Activated CD4-positive, CD25-positive, alpha-beta regulatory T cell treated with anti-CD3 and anti-CD28 coated beads, Interleukin-2, amount 50 U/mL, for 24 hours (primary cell): ENCODE measurements at places on chromosomes 2 and 18.

- no peak for ATAC-seq
Observed at GRCh38 chr2:127807678-127808353, 3.2 kb downstream of the WDR33 start.

DNA sequence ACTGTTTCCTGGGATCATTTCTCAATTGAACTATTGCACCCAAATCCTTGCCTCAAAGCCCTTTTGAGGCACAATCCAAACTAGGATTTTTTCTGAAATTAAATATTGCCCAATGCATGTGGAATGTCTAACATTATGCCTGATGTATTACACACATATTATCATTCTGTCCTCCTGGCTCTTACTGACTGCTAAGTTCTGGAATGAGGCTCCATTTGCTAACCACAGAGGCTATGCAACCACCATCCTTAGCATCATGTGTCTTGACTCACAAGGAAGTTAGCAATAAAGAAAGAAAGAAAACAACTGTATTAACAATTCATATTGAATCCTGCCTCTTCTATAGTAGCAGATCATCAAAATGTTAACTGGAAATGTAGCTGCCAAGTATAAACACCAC is 1142.7 kb downstream of the CNTNAP5 start:
- no peak for ATAC-seq

- ATAC-seq, result no peak
Observed at GRCh38 chr2:21656330-21657075, 532.7 kb downstream of the TDRD15 start.

DNA sequence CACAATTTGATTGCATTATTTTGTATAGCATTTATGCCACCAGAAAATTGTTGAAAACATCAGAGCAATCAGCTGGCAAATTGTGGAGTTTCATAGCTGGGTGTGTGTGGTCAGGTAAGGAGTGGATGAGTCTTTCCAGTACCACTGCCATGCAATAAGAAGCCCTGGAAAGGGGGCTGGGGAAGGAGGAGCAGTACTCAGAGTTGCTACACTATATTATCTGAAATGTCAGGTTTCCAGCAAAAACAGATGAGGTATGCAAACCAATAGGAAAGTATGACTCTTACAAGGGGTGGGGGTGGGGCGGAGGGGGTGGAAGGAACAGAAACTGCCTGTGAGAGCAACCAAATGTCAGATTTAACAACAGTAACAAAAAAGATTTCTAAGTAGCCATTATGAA is 112.2 kb downstream of the SOS1 start:
- no peak for ATAC-seq

- no peak for ATAC-seq
Observed at GRCh38 chr2:42245396-42245795, 76.2 kb downstream of the EML4 start.

GRCh38 chr2:231246171-231246842 is 47.9 kb downstream of the ARMC9 start:
- no peak for ATAC-seq

GRCh38 chr2:10362096-10362897 is 59.6 kb downstream of the HPCAL1 start:
- no peak for ATAC-seq

GRCh38 chr2:18265614-18266586 is 294.6 kb downstream of the RDH14 start:
- ATAC-seq, result no peak

DNA sequence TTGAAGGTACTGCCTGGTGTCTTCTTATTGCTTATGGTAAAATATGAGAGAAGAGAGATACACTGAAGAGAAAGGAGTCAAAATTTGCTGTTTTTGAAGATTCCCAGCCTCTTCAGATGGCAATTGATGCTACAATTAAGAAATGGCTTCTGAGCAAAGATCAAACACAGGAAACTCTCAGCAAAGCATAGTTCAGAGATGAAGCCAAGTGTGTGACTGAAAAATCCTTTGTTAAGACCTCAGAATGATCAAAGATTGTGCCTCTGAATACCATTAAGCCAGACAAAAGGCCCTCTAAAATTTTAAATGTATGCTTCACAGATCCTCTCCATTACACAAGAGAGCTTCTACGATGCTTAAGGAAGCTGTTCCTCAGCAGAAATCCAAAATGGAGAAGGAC is 216.3 kb downstream of the UXS1 start:
- ATAC-seq, result no peak

DNA sequence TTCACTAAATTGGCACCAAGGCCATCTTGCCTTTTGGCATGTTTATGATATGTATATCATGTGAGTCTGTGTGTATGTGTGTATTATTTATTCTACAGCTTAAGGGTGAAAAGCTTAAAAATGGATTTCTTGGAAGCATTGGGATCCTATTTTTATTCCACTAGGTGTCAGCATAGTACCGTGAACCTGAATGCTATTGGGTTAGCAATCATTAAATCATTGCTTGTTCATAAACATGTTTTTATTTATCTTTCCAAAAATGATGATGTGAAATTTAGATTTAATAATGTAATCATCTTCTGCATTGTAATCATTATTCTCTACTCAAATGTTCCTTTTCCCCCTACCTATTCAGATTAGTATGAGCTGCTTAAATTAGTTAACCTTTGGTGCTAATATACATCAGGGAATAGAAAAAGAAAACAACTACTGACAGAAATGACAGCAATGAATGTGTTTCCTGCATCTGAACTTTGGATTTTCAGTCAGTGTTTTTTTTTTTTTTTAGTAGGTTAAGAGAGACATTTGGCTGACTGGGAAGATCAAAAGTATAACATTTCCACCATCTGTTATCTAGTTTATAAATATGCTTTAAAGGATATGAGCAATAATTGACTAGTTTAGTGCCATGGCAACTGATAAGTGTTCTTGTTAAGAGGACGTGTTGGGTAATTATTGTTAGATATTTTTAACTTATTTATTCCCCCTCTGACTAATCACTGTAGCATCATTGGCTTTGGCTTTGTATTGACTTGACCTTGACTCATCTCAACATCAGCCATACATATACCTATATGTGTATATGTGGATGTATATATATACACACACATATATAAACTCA is 14.1 kb upstream of the ZSWIM2 start:
- no peak for ATAC-seq

GRCh38 chr2:38591152-38591551 is 11.6 kb downstream of the HNRNPLL start:
- ATAC-seq, result no peak

DNA sequence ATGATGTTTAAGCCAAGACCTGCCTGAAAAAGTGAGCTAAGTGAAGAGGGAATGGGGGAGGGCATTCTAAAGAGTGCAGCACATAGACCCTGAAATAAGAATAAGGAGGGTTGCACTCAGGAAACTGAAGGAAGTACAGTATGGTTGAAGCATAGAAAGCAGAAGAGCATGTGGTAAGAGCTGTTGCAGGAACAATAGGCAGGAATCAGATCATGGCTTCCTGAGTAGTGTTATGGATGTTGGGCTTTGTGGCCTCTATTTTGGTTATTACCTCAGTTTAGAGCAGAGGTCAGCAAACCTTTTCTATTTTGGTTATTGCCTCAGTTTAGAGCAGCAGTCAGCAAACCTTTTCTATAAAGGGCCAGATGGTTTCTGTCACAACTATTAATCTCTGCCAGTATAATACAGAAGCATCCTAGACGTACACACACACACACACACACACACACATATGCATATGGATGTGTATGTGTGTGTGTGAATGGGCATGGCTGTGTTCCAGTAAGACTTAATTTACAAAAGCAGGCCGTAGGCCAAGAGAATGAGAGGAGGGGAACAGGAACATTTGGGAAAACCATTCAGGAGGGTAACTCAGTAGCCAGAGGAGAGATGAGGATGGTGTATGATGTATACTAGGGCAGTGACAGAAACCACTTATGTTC is 91.1 kb upstream of the MYO3B start:
- ATAC-seq, result no peak

DNA sequence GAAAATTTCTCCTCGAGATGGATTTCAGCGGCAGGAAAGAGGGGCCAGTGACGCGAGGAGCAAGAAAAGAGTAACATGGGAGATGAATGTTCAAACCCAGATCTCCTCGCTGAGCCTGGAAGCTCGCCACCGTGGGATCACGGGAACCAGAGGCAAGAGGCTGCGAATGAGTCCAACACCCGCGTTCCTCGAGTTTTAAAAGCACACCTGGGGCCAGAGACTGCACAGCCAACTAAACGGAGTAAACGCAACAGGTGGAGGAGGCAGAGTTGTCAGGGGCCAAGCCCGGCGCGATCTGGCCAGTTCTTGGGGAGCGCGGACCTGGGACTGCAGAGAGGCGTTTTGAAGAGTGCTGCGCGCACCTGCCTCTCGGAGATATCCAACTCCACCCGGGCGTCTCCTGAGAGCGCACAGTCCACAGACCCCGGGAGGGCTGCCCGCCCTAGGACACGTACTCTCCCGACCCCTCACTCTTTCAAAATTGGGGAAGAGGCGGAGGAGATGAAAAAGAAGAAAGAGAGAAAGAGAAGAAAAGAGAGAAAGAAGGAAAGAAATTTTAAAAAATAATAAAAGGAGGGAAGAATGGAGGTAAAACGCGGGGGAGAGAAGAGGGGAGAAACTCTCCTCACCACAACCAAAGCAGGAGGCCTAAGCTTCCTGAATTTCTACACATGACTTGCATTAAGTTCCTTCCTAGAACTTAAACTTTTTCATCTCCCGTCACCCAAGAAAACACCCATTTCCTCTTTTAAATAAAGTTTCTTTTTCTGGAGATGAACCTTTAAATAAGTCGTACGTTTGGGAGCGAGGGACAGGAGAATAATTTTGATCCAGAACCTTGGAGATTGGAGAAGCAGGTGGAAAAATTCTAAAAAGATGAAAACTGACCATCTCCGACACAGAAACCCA is 5.3 kb upstream of the PAX3 start:
- no peak for ATAC-seq

GRCh38 chr2:75870651-75871137 is 160.0 kb upstream of the GCFC2 start:
- ATAC-seq, result no peak

DNA sequence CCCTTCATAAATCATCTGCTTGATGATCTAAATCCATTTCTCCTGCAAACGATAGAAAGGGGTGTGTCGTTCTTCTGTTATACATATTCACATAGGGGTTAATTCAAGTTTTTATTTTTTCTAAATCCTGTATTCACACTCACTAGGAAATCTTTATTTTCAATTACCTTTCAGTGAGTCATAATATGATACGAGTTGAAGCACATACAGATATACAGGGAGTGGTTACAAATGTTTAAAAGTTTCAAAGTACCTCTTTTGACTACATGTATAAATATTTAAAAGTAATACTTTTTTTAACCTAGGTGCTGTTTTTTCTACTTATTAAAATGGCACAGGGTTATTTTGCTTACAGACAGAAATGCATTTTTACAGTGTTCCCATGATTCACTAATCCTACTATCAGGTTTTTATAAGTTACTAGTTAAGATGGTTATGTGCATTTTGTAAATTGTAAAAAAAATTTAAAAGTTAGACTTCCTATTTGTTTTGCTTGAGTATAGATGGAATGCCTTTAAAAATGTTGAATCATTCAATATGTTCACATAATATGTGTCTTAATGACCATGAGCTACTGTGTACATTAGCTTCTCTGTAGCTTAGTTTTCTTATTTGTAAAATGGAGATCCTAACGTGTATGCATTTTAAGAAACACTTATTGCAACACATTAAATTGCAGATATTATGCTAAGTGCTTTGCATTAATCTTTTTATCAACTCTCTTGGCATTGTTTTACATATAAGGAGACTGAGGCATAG is 1378.1 kb downstream of the DSC3 start:
- no peak for ATAC-seq

DNA sequence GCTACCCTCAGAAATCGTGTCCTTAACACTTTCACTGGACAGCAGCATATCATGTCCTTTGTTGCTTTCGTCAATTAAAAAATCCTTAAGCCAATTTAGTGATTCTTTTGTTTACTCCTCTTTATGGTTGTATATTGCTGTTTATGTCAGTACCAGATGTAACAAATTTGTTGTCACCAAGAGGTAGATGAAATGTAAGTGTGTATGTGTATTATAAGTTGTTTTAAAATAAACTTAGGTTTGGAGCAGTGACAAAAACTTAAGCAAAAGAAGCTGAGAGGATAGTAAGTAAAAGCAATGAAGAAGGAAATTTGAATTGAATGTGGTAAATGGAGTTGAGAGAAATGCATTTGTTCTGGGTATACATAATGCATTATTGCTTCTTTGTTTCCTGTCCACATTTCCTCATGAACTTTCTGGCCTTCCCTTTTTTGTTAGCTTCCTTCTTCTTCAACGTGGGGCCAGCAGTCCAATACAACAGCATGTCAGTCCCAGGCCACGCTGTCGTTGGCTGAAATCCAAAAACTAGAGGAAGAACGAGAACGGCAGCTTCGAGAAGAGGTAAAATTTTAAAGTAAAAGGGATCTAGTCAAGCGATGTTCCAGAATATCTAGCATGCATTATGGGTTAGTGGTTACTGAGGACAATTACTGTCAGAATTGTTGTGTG is 30.5 kb upstream of the SNORC start:
- no peak for ATAC-seq

GRCh38 chr2:28507796-28508764 is 12.2 kb downstream of the PLB1 start:
- peak; percentile 98 for ATAC-seq

- no peak for ATAC-seq
Observed at GRCh38 chr18:3654442-3655253, 204.7 kb downstream of the TGIF1 start.

DNA sequence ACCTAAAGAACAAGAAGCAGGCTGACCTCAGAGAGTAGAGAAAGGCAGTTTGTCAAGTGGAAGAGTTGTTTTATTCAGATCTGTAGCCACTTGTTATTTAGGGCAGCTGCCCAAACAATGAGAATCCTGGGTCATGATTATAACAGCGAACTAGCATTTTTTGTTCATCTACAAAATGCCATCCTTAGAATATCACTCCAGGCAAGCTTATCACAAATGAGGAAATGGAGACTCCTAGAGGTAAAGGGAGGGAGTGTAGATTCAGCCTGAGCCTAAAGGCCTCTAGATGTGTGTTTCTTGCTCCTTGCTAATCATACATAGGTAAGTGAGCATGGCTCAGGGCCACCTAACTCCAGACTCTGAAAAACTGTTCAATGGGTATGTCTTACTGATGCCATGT is 126.1 kb downstream of the HNMT start:
- no peak for ATAC-seq

GRCh38 chr2:12416600-12416999 is 300.1 kb upstream of the TRIB2 start:
- peak; percentile 34 for ATAC-seq

DNA sequence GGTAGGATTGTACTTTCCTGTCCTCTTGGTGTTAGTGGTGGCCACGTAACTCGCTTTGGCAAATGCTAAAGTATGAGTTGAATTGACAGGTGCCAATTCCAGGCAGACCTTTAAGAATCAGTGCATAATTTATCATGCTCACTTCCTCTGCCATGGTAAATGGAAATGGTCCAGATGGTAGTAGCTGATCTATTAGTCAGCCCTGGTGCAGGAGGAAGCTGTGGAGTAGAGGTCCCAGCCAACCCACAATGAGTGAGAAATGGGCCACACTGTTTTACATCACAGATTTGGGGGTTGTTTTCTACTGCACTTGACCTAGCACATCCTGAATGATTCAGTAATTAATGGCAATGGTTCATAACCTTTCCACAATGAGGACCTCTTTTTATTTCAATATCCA is 104.4 kb downstream of the RGPD3 start:
- no peak for ATAC-seq
